Lower leg skin (tissue), 4 donors: ENCODE measurements at places on chromosomes 13 and 19.

- DNase-seq: no peak
These were observed 158.7 kb downstream of the TM9SF2 start for GRCh38 chr13:99659866-99660554.

- DNase-seq: peak; percentile 89
These were observed 1.7 kb upstream of the BCAM start for GRCh38 chr19:44807162-44807561.

DNA sequence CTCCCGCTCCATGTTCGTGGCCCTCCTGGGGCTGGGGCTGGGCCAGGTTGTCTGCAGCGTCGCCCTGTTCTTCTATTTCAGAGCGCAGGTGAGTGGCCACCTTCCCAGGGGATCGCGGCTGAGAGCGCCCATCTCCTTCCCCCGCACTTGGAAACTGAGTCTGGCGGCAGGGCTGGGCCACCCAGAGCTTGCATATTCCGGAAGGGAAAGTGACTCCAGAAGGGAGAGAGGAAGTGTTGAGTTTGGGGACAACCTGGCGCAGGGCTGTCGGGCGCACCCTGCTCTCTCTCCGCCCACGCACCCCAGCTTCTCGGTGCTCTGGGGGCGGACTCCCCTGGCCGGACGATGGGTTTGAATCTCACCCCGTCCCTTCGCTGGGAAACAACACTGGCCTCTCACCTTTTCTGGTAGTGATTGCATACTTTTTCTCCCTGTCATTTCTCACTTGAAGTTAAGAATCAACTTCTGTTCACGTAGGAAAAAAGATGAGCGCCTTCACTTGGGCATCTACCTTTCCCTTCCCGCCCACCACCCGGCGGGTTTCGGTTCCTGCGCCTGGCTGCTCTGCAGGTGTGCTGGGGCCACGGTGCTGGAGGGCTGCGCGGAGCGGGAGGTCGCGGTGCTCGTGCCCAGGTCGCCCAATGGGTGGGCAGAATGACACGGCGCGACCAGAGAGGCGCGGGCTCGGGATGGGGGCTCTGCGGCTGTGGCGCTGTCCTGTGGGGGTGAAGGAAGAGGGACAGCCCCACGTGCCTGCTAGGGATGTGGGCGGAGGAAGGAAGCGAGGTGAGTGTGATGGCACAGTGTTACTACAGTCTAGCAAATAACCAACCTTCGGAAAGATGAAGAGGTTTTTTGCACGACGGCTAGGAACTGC is 721 bp downstream of the TNFSF11 start:
- DNase-seq: no peak

GRCh38 chr13:97259798-97260714 is 37.9 kb downstream of the MBNL2 start:
- no peak for DNase-seq
